ENCODE measurements at places on chromosomes 7 and 10. TPM values are rescaled to one million over a fixed set of nuclear protein-coding genes. Genes with fewer than 3 reads are reported as not detected.

The HYAL4 gene
- total RNA-seq, result not detected

The NPSR1 gene
- not detected for total RNA-seq

The CYP3A4 gene
- total RNA-seq, result not detected

The GPR22 gene
- not detected for total RNA-seq

The PALD1 gene
- 0.41 TPM for total RNA-seq

The MBL2 gene
- total RNA-seq, result not detected

The ITIH5 gene
- not detected for total RNA-seq

The ALOX5 gene
- total RNA-seq, result 1.9 TPM

The SFMBT2 gene
- total RNA-seq, result 69.0 TPM

The UCMA gene
- not detected for total RNA-seq

The MYOZ1 gene
- not detected for total RNA-seq

The GAD2 gene
- not detected for total RNA-seq

The GATA3 gene
- 61.5 TPM for total RNA-seq

The NKX2-3 gene
- total RNA-seq, result not detected

The CTAGE6 gene
- 2.8 TPM for total RNA-seq

The CTAGE15 gene
- not detected for total RNA-seq

The PRSS58 gene
- total RNA-seq, result not detected

The GLI3 gene
- 0.15 TPM for total RNA-seq

The FRMPD2 gene
- not detected for total RNA-seq

The HIP1 gene
- total RNA-seq, result 7.6 TPM

The SLC18A3 gene
- total RNA-seq, result not detected

The RASSF4 gene
- total RNA-seq, result 3.1 TPM

The SPDYE18 gene
- 0.70 TPM for total RNA-seq

The SRGN gene
- 366 TPM for total RNA-seq

The MUC12 gene
- total RNA-seq, result 0.68 TPM

The SPDYE8 gene
- total RNA-seq, result not detected

The IL2RA gene
- 302 TPM for total RNA-seq

The C7orf25 gene
- total RNA-seq, result 5.9 TPM

The COBL gene
- not detected for total RNA-seq

The OPALIN gene
- total RNA-seq, result not detected

The CALHM1 gene
- total RNA-seq, result 1.1 TPM

The LLCFC1 gene
- total RNA-seq, result not detected

The SPDYE9 gene
- total RNA-seq, result not detected

The POR gene
- 57.6 TPM for total RNA-seq

The HMX3 gene
- total RNA-seq, result not detected

The CDC14C gene
- not detected for total RNA-seq

The ACTR3C gene
- 4.8 TPM for total RNA-seq

The SBDS gene
- 49.1 TPM for total RNA-seq

The FBXO24 gene
- 0.80 TPM for total RNA-seq

The MRLN gene
- total RNA-seq, result not detected

The EPDR1 gene
- total RNA-seq, result 1.1 TPM

The PNLIPRP2 gene
- not detected for total RNA-seq

The MBLAC1 gene
- total RNA-seq, result 7.5 TPM

The TFR2 gene
- 11.1 TPM for total RNA-seq

The AFAP1L2 gene
- 67.4 TPM for total RNA-seq

The CLDN3 gene
- not detected for total RNA-seq

The CALML3 gene
- total RNA-seq, result not detected

The SPDYE2 gene
- total RNA-seq, result 0.29 TPM

The ANKRD2 gene
- 0.26 TPM for total RNA-seq

The PGAM2 gene
- not detected for total RNA-seq

The ITPRID1 gene
- not detected for total RNA-seq

The SFRP5 gene
- total RNA-seq, result not detected

The AGAP9 gene
- total RNA-seq, result 3.8 TPM

The HELLS gene
- 157 TPM for total RNA-seq

The SPDYE5 gene
- total RNA-seq, result not detected

The IDI1 gene
- total RNA-seq, result 60.8 TPM

The EPO gene
- not detected for total RNA-seq

Data from activated CD8-positive, alpha-beta memory T cell treated with anti-CD3 and anti-CD28 coated beads, Interleukin-2, amount 10 ng/mL, durations not matched to agents 7 days and 5 days (primary cell).